ENCODE measurements at places on chromosomes 12 and 14. TPM values are rescaled to one million over a fixed set of nuclear protein-coding genes. Genes with fewer than 3 reads are reported as not detected.

GRCh38 chr12:23555825-23556207, 393.7 kb downstream of the SOX5 start:
- no peak for DNase-seq

The DIO3 gene
- total RNA-seq, result not detected

The TECPR2 gene
- 20.8 TPM for total RNA-seq

DNA sequence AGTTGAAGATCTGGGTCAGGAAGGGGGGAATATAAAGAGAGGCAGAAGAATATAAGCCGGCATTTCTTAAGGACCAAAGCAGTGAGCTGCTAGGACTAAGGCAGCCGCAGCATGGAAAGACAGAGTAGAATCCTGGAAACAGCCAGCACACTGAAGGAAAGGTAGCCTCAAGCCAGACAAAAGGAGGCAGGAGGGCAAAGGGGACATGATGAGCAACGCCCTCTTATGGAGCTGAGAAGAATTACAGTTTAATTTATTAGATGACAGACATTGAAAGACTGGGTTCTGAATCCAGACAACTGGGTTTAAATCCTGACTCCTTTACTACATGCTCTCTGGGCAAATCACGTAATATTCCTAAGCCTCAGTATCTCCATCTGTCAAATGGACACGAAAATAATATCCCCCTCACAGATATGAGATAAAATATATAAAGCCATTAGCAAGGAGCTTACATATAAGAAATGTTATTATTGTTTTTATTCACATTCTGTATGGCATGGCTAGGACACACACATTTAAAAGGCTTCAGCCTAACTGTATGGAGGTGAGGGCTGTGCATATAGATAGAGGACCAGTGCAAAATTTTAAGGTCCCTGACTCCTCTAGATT, 8.1 kb upstream of the PCED1B start:
- DNase-seq, result peak; percentile 62

- peak; percentile 19 for DNase-seq
Measured at GRCh38 chr14:91354979-91355685, 62.5 kb downstream of the CCDC88C start.

GRCh38 chr12:120764816-120765215, 39.2 kb downstream of the ACADS start:
- DNase-seq, result no peak

DNA sequence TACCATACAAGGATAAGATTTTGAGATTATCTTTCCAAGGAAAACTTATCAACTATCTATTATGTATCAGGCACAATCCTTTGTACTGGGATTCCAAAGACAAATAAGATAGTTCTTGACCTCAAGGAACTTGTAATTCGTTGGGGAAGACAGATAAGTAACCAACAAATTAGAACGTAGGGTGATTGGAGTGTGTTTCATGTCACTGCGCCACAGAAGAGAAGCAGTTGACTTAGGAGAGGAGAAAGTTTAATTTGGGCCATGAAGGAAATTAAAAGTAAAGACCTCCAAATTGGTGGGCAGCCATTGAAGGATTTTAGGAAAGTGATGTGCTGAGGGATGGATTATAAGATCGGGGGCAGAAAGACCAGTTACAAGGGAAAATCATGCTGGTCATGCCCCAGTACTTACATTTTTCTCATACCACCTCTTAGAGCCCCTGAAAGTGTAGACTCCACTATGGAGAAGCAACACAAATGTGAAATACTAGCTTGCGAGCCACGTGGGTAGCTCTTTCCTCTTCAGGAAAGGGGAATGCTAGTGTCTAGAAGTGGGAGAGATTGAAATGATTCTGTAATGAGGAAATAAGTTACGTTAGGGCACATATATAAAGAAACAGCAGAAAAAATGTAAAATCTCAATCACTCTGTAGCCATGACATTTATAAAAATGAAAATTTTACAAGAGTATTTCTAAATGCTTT, 148.7 kb downstream of the ETV6 start:
- no peak for DNase-seq

The BIN2 gene
- total RNA-seq, result not detected

DNA sequence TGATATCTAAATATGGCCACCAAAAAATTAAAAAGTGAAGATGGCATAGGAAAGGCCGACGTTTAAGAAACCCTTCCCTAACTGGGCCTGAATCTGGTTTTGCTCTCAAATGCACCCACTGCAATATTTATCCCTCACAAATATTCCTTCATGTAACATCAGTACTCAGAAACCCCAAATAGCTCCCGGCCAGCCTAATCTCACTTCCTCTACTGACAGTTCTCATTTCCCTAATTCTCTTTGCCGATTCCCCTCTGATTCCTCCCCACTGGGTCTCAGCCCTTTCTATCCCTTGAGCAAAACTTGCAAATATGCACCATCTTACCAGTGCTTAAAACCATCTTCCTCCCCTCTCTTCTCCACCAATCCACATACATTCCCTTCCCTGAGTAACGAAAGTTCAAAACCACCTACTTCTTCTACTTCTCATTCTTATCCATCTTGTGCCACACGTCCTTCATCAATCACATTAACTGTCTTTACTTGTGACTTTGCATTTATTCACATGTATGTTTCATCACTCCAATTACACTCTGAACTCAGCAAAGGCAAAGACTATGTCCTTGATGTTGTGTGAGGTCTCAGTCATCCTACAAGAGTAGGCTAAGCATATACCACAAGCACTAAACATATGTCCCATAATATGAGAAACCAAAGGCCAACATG, 23.1 kb downstream of the KCNK10 start:
- no peak for DNase-seq

DNA sequence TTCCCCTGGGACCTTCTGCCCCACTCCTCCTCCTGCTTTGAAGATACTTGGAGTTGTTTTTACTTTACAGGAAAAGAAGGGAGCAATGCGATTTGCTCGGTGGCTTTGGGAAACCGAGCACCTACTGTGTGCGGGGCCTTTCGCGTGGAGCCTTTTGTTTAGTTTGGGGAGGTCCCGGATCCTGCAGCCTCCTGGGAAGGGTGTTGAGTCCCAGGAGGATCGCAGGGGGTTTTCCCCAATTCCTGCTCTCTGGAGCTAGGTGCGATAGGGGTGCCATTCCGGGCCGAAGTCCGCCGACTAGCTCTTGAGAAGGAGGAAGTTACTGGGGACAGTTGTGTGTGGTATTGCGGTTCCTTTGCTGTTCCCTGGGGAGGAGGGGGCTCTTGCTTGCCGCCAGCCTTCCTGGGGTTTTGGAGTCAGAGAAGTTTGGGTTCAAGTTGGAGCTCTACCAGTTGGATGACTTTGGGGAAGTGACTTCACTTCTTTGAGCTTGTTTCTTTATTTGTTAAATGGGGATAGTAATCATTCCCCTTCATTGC, 1.1 kb downstream of the BRI3BP start:
- no peak for DNase-seq

GRCh38 chr12:16913832-16914490, 308.0 kb upstream of the LMO3 start:
- no peak for DNase-seq

DNA sequence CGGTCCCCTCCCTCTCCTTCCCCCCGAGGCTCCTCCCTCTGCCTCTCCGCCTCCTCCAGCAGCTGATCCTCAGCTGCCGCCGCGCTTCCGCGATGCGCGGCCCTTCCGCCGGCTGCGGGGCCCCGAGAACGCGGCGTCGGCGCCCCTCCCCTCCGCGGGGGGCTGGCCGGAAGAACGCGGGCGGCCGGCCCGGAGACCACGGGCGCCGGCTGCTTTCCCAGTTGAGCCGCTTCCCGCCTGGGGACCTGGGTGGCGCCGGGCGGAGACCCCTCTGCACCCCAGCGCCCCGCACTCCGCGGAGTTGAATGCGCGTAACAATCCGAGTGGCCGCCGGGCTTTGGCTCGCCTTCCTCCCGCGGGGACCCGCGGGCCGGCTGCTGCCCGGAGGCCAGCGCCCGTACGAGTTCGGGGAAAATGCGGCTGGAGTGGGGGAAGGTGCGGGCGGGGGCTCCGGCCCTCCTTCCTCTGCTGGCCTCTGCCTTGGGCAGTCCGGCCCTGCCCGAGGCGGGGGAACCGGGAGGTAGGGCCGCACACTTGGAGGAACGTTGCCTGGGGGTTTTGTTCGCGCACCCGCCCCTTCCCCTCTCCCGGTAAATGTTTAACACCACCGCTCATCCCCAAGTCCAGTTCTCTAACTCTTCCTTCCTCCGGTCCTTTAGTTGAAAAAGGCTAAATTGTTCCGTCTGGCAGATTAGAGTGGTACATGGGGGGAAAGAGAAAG, 393 bp upstream of the DCAF5 start:
- peak; percentile 94 for DNase-seq

DNA sequence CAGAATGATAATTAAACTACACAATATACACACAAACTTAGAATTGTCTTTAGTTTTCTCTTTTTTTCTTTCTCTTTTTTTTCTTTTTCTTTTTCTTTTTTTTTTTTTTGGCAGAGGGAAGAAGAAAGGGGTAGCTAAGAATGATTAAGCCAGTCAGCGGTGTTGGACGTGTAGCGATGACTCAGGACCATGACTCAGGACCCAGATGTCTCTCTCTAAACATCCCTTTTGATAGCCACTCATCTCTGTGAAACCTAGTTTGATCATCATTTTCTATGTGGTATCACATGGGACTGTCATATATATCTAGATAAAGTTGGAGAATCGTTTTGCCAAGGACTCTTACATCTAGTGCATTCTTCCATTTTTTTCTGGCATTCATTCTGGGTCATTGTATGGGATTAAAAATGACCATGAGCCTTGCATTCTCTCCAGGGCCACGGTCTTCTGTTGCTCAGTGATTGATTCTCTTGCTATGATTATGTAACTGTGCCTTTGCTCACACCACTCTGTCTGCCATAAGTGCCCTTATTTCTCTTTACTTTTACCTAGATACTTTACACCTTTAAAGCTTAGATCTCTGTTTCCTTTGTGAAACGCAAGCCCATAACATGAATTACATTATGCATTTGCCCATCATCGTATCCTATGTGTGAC, 26.6 kb upstream of the NRXN3 start:
- no peak for DNase-seq

- peak; percentile 46 for DNase-seq
Measured at GRCh38 chr12:57888409-57889157, 42.1 kb upstream of the CTDSP2 start.

DNA sequence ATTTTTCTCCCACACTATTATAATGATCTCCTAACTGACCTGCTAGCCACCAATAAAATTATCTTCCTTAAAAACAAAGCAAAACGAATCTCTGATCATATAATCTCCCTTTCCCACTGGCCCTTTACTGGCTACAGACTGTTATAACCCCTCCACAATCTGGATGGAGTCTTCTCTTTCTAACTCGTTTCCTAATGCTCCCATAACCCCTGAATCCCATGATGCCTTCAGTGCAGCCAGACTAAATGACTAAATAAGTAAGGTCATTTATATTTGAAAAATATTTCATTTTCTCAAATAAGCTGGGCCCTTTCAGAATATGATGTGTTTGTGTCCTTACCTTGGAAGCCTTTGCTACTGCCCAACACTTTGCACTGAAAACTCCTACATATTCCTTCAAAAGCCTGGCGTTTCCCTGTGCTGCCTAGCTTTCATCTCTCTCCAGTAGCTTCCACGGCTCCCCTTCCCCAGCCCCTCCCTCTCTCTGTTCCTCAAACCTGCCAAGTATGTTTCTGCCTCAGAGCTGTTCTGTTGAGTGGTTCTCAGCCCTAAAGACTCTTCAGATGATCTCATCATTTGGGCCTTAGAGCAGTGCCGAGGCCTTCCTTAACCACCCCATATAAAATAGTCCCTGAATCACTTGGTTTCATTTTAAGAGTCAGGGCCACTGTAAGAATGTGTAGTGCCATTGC, 91.7 kb downstream of the MYRFL start:
- DNase-seq, result no peak

The CDH24 gene
- total RNA-seq, result 0.96 TPM

DNA sequence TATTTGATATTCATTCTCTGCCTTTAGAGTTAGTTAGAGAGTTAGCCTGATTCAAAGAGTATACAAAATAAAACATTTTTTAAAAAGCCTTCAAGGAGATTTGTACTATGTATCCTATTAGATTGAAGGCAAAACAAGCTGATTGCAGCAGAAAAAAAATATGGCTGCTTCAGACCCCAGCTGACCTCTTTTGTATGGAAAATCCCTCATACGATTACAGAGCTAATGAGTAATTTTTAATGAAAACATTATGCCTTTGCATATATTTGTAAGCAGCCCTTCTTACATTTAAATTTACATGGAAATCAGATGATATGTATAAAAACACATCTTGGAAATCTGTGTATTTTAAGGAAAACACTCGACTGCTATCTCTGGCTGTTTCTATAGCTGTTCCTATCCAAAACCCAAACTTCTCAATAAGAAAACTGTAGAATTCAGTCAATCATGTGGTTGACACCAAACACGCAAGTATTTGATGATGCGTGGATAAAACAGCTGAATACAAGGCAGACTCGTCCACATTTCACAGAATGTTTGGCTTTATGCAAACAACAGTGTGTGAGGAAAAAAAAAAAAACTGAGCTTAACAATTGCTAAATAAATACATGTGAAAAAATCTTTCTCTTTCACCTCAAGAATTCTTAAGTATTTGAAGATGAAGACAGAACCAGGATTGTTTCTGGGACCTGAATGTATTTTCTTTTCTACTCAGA, 275.3 kb downstream of the EGLN3 start:
- DNase-seq, result no peak

DNA sequence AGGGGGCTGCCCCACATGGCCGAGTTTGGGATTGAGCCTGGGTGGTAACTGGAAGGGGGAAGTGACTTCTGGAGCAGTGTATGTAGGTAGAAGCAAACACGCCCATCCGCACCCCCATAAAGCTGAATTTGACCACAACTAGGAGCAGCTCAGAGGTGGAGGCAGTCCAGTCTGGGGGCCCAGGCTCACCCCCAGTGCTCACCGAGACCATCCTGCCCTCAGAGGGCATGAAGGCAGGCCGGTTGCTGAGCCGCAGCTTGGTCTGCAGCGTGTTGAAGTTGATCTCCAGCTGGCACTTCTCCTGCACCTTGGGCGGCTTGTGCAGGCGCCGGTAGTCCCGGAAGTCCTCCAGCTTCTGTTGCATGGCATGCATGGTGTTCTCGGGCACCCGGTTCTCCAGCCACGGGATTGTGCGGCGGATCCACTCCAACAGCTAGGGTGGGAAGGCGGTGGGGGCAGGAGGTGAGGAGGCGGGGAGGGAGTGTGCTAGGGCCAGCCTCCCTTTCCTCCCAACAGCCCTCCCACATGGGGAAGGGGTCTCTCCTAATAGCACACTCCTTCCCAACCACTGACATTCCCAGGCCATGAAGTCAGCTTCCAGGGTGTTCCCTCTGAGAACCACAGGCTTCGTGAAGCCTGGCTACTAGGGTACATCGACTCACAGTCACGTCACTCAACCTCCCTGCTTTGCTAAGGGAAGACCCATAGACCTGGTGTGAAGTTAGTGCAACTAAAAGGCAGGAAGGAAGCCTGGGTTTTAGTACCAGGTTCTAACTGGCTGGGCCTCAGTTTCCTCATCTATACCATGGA, 87.0 kb downstream of the ACTN1 start:
- no peak for DNase-seq

The COX8C gene
- not detected for total RNA-seq

Measured in SK-MEL-5 (cell line).